ENCODE measurements at places on chromosomes 6 and 20.
A peak's percentile ranks its signal among the peaks of the same experiment; 100 is the strongest.

DNA sequence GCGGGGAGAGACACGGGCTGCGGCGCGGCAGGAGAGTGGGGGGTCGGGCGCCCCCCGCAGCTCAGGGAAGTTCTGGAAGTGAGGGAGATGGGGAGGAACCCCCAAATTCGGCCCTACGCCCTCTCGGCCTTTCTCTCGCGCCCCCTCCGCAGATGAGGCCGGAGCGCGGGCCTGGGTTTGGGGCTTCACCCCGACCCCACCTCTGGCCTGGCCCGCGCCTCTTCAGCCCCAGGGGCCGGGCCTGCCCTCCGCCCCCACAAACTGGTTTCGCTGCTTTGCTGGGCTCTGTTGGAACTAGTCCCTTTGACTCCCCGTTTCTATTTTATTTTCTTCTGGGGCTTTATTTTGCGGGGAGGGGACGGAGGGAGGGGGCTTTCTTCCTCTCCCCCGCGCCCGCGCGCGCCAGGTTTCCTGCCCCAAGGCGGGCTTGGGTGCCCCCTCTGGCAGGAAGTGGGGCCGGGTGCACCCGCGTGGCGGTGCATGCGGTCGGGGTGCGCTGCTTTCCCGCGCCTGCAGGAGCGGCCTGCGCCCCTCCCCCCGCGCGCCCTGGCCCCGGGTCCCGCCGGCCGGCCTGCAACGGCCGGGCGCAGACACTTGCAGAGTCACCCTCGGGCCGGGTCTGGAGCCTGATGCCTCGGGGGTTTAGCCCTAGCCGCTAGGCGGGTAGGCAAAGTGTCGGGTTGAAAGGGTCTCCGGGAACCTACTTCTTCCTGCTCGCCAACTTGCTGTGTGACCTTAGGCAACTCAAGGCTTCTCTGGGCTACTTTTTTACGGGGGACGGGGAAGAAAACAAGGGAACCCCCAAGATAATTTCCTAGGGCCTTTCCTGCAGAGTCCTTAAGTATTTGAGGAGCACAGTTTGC lies 1.3 kb downstream of the HMGA1 start:
- DNase-seq, result peak; percentile 65

DNA sequence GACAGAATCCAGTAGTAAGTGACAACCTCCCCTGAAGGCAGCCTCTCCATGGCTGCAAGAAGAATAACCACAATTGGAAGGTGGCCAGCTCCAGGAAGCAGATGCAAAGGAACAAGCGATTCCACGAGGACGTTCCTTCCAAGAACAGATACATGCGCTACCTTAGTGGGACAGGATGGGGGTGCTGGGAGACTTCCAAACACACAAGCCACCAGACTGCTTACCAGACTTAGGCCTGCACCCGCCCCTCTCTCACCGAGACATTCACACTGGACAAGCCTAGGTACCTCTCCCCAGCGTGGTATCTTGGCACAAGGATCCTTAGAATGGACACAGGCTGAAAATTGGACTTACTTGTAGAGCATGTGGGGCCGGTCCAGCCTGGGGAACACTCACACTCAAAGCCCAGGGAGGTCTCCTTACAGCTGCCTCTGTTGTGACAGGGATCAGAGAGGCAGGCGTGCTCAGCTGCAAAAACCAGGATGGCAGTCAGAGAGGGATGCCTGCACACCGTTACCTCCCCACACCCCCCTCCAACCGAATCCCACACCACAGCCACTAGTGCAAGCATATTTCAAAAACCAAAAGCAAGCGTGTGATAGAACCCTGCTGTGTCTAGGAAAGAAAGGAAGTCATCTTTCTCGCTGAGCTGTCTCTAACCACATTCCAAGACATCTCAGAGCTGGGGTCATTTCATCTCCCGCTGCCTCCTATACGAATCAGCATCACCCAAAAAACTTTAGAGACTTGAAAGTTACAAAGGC lies 22.4 kb downstream of the JAG1 start:
- DNase-seq, result no peak

- no peak for DNase-seq
Observed at GRCh38 chr6:91328241-91328640, 741.4 kb upstream of the MAP3K7 start.

DNA sequence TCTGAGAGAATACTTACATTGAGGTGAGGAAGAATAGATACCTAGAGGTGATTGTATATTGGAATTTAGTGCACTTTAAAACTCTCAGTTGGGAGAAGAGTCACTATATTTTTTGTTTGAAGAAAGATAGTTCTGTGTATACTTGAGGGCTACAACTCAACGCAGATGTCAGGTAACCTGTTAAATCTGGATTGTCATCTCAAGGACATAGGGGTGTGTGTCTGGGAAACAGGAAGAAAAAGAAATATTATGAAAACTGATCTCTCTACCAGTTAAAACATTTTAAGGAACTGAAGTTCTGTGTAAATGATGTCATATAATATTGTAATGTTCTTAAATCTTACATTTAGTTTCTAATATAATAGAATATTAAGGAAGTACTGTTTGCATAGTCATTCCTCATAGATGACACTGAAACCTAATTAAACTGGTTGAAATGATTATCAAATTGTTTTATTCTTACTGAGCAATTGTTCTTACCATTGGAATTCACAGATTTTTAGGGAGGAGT lies 86.2 kb downstream of the SMAP1 start:
- DNase-seq, result no peak

DNA sequence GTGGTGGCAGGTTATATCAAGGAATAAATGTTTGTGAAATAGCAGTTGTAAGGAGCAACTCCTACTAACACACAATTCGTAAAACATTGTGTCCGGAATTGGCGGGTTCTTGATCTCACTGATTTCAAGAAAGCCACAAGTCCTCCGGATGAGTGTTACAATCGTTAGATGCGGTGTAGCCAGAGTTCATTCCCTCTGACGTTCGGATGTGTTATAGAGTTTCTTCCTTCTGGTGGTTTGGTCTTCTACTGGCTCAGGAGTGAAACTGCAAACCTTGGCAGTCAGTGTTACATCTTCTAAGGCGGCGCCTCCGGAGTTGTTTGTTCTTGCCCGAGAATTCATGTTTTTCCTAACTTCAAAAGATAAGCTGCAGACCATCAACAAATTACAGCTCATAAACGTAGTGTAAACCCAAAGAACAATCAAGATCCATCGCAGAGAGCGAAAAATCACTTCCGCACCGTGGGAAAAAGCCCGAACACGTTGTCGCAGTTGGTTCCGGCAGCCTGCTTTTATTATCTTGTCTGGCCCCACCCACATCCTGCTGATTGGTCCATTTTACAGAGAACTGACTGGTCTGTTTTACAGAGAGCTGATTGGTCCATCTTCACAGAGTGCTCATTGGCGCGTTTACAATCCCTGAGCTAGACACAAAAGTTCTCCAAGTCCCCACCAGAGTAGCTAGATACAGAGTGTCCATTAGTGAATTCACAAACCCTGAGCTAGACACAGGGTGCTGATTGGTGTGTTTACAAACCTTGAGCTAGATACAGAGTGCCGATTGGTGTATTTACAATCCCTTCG lies 58.2 kb downstream of the TRIM27 start:
- DNase-seq, result peak; percentile 92

DNA sequence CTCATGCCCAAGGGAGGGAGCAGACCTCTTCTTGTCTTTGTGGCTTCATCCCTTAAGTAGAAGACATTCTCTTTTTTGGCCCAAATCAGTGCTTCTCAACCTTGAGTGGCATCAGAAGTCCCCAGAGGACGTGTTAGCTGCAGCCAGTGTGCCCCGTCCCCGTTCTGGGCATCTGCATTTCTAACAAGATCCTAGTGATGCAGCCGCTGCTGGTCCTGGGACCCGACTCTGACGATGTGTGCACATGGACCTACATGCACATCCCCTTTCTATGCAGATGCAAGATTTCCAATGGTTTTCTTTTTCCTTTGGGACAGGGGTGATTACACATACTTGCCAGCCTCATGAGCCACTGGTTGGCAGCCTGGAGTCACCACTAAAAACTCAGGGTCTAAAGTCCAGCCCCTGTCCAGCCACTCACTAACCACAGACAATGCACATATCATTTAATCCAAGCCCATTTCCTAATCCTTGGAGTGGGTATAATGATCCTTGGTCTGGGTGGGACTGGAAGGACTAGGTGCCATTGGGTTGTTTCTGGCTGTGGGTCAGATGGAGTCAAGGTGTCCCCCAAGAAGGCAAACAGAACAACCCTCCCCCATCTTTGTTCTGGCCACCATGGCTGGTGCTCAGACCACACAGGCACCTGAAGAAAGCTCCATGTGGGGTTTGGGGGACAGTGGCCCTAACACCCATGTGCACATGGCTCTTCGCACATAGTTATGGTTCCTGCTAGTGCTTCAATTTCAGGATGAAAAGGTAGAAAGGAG lies 6.4 kb downstream of the ACSS1 start:
- no peak for DNase-seq

GRCh38 chr20:61588411-61589385 lies 336.6 kb downstream of the CDH4 start:
- DNase-seq, result no peak

- DNase-seq, result no peak
Observed at GRCh38 chr6:166614589-166614988, 12.5 kb downstream of the RPS6KA2 start.

- no peak for DNase-seq
Observed at GRCh38 chr6:138563650-138564049, 64.4 kb upstream of the NHSL1 start.

GRCh38 chr20:7859356-7859802 lies 80.9 kb downstream of the HAO1 start:
- no peak for DNase-seq

DNA sequence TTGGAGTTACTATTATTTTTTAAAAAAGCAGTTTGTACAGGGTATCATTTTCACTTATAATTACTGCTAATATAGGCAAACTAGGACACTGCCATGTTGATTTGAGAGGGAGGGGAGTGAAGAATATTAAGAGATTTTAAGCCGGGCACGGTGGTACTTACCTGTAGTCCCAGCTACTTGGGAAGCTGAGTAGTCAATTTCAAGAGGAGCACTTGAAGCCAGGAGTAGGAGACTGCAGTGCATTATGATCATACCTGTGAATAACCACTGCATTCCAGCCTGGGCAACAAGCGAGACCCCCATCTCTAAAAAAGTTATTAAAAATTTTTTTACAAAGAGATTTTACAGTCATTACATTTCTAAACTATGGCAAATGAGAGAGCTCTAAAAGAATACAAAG lies 35.7 kb downstream of the ADAT2 start:
- no peak for DNase-seq

- DNase-seq, result no peak
Observed at GRCh38 chr6:132742495-132742894, 15.2 kb downstream of the VNN2 start.

- DNase-seq, result no peak
Observed at GRCh38 chr20:45581702-45582101, 2.6 kb upstream of the WFDC8 start.

DNA sequence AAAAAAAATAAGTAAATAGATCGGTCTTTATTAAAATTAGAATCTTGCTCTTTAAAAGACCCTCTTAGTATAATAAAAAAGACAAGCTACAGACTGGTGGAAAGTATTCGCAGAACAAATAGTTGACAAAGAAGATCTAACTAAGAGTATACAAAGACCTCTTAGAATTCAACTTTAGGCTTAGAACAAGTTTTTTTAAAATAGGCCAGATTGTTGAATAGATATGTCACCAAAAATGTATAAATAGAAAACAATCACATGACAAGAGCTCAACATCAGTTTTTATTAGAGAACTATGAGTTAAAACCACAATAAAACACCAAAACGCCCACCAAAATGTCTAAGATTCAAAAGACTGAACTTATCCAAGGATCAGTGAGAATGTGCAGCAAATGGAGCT lies 632.7 kb upstream of the PTCHD4 start:
- no peak for DNase-seq

- no peak for DNase-seq
Observed at GRCh38 chr6:150458579-150458978, 89.8 kb downstream of the IYD start.
